Skin of body (tissue), 3 donors: ENCODE measurements at places on chromosomes 6 and 20. TPM values are rescaled to one million over a fixed set of nuclear protein-coding genes. Genes with fewer than 3 reads are reported as not detected.

DDAH2 gene
- total RNA-seq: 62.2 TPM

SNAI1 gene
- 0.59 TPM for total RNA-seq

RIMS1 gene
- total RNA-seq: 1.8 TPM

PHACTR3 gene
- total RNA-seq: 6.9 TPM

PRR18 gene
- total RNA-seq: 0.20 TPM

TGM3 gene
- total RNA-seq: 16.6 TPM

HLA-F gene
- 14.7 TPM for total RNA-seq

NOX3 gene
- not detected for total RNA-seq

ZSCAN16 gene
- 2.8 TPM for total RNA-seq

TRAPPC3L gene
- total RNA-seq: 0.49 TPM

OR2B6 gene
- not detected for total RNA-seq

MEI4 gene
- 0.10 TPM for total RNA-seq

DOK5 gene
- total RNA-seq: 11.1 TPM

ZBP1 gene
- 1.5 TPM for total RNA-seq

PSMB1 gene
- 165 TPM for total RNA-seq

METTL24 gene
- total RNA-seq: 3.6 TPM
